Bone marrow (tissue), 2 donors: ENCODE measurements at places on chromosomes 1 and 21.

- DNase-seq: no peak
These were observed 7.6 kb downstream of the MEX3A start for GRCh38 chr1:156074661-156075060.

- DNase-seq: no peak
These were observed 8.9 kb downstream of the MFAP2 start for GRCh38 chr1:16971341-16972188.

- DNase-seq: no peak
These were observed 17.4 kb upstream of the SLC30A10 start for GRCh38 chr1:219945795-219946194.

DNA sequence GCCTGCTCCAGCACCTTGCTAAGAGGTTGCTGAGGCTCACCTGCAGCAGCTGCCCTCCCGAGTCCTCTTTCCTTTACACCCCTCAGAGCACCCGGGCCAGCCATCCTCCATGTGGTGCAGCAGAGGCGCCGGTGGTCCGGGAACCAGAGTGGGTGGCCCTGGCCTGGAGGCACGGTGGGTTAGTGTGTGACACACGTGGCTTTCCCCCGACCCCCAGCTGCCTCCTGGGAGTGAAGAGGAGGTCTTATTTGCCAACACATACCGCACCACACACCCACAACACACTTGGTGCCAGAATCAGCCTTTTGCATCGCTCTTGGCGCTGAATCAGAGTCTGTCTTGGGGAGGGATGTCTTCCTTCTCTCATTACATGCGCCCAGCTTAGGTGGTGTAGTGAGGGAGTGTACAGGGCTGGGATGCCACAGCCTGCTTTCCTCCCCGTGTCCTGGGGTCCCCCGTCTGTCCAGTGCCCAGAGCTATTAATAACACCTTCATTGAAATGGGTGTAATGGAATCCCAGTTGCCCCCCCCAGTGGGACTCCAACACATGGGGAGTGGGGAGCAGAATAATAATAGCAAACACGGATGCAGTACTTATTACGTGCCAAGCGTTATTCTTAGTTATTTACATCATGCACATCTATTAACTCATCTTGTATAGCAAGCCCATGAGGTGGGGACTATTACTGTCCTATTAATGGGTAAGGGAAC lies 38.2 kb downstream of the MAPKAPK2 start:
- DNase-seq: no peak

GRCh38 chr1:169326261-169326955 lies 41.2 kb downstream of the NME7 start:
- DNase-seq: no peak

GRCh38 chr21:41743321-41744027 lies 23.4 kb downstream of the RIPK4 start:
- no peak for DNase-seq

DNA sequence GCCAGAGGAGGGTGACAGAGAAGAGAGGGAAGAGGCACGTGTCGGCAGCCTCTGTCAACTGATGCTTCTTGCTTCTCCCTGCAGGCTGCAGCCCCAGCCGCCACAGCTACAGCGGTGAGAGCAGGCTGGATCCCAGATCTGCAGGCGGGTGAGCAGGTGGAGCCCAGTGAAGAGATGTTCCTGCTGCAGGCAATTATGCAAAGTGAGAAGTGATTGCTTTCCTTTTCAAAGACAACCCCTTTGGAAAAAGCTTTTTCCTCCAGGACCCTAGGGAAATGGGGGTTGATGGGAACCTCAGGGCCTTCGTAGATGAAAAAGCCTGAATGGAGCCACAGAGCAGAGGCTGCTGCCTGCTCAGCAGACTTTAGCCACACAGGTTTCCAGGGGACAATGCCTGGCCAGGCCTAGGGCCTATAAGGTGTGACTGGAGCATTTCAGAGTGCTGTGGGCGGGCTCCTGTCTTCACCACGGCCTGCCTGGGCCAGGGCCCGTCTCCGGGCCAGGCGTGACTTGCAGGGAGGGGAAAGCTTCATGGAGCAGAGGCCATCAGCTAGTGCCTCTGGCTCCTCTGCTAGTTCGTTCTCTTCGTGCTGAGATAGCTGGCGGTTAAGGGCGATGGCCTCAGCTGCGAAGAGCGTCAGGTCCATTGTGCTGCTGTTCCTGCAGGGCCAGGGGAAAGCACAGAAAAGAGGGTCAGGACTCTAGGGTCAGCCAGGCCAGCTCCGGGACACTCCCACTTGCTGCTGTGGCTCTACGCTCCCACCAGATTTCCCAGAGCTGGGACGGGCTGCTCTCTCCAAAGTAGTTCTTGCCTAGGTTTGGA lies 6.9 kb upstream of the KNCN start:
- DNase-seq: no peak

- no peak for DNase-seq
These were observed 148.3 kb upstream of the GJB5 start for GRCh38 chr1:34606504-34606903.

DNA sequence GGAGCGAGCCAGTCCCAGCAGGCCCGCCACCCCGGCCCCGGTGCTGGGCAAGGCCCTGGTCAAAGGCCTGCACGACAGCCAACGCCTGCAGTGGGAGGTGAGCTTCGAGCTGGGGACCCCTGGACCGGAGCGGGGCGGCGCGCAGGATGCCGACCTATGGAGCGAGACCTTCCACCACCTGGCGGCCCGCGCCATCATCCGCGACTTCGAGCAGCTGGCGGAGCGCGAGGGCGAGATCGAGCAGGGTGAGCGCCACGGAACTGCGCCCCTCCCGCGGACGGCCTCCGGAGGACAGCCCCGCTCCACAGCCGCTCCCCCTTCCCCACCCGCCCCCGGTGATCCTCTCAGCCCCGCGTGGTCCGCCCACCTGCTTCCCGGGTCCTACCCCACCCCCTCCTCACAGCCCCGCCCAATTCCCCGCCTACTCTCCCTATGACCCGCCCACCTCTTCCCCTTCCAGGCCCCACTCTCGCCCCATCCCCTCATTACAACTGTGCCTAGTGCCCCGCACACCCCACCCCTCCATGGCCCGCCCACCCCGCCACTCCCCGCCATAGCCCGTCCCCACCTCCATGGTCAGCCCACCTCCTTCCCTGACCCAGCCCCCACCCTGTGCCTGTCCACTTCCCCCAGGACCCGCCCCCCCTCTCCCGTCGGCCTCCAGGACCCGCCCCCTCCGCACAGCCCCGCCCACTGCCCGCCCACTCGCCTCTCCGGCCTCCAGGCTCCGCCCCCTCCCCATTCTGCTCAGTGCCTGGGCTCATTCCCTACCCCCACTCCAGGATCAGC lies 52.7 kb downstream of the VWA5B1 start:
- DNase-seq: no peak

DNA sequence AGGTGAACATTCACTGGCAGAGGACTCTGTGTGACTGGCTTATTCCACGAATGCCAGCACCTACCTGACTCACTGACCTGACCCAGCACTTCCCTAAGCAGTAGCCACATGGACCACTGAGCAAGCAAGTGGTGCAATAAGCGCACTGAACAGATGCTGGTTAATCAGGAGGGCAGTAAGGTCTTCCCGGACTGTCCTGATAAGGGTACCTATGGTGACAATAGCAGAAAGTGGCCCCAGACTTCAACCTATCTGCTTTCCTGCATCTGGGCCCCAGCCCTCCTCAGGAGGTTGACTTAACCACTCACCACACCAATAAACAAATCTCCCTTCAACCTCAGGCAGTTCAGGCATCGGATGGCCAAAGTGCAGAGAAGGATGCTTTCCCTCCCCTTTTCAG lies 65.7 kb downstream of the SETD4 start:
- no peak for DNase-seq

- no peak for DNase-seq
These were observed 210.0 kb downstream of the HLX start for GRCh38 chr1:221089273-221089672.

- no peak for DNase-seq
These were observed 253.8 kb downstream of the KAZN start for GRCh38 chr1:14852291-14852690.

- DNase-seq: no peak
These were observed 173.7 kb downstream of the CLEC20A start for GRCh38 chr1:178323067-178323466.

DNA sequence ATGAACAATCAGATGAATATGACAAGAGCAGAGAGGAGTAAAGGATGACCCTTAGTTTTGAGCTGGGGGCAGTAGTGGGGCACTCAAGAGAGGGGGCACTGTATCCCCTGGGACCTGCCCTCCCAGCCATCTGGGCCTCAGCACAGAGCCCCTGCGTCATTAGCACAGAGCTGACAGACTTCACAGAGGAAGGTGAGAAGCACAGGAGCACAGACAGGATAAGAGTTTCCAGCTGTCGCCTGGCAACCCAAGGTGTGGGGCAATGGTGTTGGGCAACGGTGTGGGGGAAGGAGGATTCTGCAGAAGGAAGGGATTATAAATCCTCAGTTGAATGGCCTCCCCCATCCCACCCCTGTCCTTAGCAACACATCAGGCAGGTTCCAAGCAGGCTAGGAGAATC lies 30.2 kb downstream of the RAB3B start:
- no peak for DNase-seq

DNA sequence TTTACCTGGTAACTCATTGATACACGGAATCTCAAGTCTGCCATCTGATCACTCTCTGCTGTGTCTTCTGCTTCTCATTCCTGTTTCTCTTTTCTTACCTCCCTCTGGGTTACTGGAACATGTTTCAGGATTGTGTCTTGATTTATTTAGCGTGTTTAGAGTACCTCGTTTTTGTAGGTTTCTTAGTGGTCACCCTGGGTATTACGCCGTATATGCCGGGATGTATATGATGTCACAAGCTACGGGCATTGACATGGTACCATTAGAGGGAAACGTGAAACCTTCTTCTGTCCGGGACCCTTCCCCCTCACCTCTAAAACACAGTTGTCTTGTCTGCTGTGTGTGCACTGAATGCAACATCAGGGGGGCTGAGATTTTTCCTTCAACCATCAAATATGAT lies 2.8 kb downstream of the ACTRT2 start:
- no peak for DNase-seq

DNA sequence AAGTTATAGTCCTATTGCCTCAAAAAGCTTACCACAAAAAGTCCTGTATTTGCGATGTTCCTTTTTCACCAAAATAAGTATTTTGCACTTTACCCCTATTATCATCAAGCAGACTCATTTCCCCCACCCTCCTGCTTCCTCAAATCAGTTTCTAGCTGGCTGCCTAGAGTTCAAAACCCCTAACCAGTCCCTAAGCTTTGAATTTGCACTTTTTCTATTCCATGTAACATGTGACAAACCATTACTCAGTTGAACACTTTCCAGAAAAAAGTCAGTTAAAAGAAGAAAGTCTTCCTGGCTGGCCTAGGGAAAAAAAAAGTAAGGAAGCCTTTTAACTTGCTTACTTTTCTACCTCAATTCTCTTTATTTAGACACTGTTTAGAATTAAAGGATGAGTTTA lies 8.2 kb downstream of the CEP170 start:
- DNase-seq: no peak

DNA sequence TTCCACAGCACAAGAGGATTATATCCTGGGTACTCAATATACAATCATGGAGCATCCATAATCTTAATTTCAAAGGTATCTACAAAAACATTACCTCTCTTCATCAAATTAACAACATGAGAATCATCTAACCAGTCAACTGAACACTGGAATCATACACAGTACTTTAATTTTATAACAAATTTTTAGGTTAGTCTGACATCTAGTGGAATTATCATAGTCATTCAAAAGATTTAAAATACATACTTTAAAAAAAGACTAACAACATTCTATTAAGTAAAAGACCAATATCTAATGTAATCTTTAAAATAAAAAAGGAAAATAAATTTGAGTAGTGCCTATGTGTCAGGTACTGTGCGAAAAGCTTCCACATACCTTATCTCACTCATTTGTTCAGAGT lies 16.8 kb upstream of the SH3GLB1 start:
- peak; percentile 18 for DNase-seq

- no peak for DNase-seq
These were observed 17.1 kb downstream of the ATP5PF start for GRCh38 chr21:25717491-25718147.

DNA sequence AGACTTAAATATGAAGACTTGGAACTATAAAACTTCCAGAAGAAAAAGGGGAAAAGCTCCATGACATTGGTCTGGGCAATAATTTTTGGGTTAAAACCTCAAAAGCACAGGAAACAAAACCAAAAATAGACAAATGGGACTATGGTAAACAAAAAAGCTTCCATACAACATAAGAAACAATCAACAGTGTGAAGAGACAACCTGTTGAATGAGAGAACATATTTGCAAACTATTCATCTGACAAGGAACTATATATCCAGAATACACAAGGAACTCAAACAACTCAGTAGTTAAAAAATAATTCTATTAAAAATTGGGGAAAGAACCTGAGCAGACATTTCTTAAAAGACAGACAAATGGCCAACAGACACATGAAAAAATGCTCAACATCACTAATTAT lies 192.7 kb upstream of the ZNHIT6 start:
- DNase-seq: no peak

DNA sequence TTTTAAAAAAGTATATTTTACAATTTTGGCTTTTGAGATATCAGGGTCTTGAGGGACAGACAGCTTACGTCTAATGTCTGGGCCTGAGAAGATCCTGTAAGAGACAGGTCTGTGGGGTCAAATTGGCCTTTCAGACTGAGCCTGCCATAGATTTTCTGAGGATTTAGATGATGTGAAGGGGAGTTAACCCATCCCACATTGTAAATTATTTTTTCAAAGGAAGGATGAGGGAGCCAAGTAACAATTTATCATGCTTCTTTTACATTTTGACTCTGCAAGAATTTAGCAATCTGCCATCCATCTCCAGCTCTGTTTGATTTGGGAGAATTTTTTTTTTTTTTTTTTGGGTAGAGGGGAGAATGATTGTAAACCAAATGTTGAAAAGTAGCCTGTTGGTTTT lies 160.9 kb downstream of the ROR1 start:
- DNase-seq: no peak

DNA sequence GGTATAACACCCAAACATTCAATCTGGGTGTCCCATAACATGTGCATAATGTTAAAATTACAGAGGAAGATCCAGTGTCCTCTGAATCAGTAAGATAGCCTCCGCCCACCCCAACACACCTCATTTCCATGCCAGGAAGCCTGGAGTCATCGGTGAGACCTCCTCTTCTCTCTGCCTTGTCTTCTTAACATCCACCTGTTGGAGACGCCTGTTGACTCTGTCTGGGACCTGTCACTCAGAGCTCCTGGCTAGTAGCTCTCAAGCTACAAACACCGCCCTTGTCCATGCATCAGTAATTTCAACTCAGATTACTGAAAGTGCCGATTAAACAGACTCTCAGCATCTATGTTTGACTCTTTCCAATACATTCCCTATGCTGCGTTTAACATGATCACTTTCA lies 27.4 kb downstream of the KCNJ15 start:
- no peak for DNase-seq

GRCh38 chr1:110291241-110292030 lies 47.7 kb upstream of the RBM15 start:
- no peak for DNase-seq
